CD4-positive, alpha-beta memory T cell (primary cell): ENCODE measurements at places on chromosomes 5 and 9. TPM values are rescaled to one million over a fixed set of nuclear protein-coding genes. Genes with fewer than 3 reads are reported as not detected.

DNA sequence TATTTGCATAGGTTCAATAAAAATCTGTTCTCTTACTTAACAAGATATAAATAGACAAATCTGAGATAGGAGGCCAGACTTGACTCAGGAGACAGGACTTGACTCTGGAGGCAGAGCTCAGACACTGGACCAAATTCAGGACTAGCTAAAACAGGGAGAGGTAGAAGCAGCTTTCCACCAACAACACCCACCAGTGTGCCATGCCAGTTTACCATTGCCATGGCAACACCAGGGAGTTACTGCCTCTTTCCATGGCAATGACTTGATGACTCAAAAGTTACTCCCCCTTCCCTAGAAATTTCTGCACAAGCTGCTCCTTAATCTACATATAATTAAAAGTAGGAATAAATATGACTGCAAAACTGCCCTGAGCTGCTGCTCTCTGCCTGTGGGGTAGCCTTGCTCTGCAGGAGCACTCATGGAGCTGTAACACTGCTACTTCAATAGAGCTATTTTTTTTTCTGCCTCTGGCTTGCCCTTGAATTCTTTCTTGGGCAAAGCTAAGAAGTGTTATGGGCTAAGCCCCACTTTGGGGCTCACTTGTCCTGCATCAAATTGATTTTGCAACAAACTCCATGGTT lies 473.0 kb downstream of the PLK2 start:
- no peaks in the 10 kb centered on the region for H3K27me3 ChIP-seq
- no peak overlapping the region for H3K4me3 ChIP-seq
- no peaks in the 10 kb centered on the region for H3K4me1 ChIP-seq
- no peak for DNase-seq
- no peaks in the 10 kb centered on the region for H3K36me3 ChIP-seq
- H3K27ac ChIP-seq: no peak overlapping the region

- DNase-seq: no peak
- no peak overlapping the region for H3K27ac ChIP-seq
- H3K4me1 ChIP-seq: no peaks in the 10 kb centered on the region
- H3K36me3 ChIP-seq: no peaks in the 10 kb centered on the region
- H3K4me3 ChIP-seq: no peak overlapping the region
Measured at GRCh38 chr9:114030364-114030763, 47.7 kb downstream of the AMBP start.

DNA sequence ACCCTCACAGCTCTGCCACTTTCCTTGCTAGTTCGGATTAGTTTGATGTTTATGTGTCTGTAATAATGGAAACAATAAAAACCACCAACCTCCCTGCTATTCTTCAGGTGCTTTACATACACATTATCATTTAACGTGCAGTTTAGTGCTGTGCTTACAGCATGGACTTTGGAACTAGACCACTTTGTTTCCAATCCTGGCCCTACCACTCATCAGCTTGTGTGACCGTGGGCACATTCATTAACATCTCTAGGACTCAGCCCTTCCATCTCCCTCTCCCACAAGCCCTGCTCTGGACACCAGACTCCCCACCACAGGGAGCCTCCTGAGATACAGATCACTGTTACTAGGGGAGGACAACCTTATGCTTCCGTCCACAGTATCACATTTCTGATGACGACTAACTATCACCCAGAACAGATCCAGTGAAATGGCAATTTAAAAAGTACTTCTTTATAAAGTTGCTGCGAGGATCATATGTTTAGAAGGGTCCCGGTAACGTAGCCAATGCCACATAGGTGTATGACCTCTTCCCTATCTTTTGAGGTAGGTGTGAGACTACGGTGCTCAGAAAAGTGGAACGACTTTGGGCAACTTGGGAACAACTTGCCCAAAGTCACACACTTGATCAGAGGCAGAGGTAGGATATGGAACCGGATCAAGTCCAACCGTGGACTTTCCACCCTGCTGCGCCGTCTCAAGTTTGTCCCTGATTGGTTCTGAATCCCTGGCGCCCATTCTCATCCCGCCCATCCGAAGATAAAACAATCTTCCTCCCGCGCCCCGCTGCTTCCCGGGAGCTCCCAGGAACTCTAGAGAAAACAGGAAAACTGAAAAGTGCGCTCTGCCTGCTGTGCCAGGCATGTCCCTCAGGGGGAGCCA lies 132.4 kb upstream of the NIPBL start:
- DNase-seq: no peak
- H3K27me3 ChIP-seq: peaks cover 9% of the 10 kb centered on the region
- peaks cover 18% of the 10 kb centered on the region for H3K4me1 ChIP-seq
- H3K27ac ChIP-seq: no peak overlapping the region
- no peaks in the 10 kb centered on the region for H3K36me3 ChIP-seq
- H3K4me3 ChIP-seq: peak overlapping the region; percentile 48

DNA sequence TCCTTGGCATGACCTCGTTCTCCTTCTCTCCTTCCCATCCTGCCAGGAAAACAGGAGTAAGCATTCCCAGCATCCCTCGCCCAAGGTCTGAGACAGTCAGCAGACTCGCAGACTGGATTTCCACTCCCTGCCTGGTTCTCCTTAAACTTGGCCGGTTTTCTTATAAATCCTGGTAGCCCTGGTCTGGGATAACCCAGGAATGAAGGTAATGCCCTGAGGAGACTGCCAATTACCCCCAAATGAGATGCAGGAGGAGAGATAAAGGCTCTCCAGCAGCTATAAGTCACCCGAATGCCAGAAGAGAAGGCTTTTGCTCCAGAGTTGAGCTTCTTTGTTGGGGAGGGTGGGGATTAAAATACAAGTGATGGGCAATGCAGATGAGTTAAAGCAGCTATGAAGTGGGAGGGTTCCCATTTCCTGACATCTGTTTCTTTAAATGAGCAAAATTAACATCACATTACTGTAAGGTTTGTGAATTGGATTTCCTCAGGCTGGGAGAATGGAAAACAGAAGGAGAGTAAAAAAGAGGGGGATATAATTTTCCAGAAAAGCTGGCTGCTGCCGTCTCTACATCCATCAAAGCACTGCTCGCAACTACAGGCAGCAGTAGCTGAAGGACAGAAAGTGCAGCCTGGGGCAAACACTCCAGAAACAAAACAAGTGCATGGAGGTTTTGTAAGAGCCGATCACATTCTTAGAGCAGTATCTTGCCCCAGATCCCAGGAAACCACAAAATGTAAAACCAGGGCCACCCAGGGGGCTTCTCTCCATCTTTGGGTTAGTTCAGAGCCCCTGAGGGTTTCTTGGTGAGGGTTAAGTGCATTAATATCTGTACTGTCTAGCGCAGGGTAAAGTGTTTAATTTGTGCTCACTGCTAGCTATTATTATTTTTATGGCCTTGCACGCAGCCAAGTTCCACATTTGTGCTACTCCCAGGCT lies 177.6 kb upstream of the PANK3 start:
- H3K4me3 ChIP-seq: no peak overlapping the region
- DNase-seq: no peak
- H3K27me3 ChIP-seq: no peaks in the 10 kb centered on the region
- no peak overlapping the region for H3K27ac ChIP-seq
- no peaks in the 10 kb centered on the region for H3K36me3 ChIP-seq

DNA sequence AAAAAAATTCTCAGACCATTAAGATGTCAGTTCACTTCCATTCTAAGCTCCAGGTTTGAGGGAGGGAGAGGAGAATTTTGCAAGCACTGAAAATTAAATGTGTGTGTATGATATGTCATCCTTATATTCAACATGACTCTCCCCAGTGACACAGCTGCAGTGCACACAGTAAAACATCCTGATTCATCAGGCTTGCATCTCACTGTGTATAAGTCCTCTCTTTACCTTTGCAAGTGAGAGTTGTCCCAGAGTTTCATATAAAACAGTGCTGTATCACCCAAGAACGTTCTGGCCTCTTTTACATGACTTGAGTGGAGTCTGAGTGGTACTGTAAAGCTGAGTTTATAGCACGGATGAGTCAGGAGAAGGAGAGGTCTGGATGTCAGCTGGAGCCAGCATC lies 50.0 kb downstream of the DMRT2 start:
- no peaks in the 10 kb centered on the region for H3K4me1 ChIP-seq
- no peak overlapping the region for H3K4me3 ChIP-seq
- no peaks in the 10 kb centered on the region for H3K36me3 ChIP-seq
- DNase-seq: no peak
- H3K27ac ChIP-seq: no peak overlapping the region

DNA sequence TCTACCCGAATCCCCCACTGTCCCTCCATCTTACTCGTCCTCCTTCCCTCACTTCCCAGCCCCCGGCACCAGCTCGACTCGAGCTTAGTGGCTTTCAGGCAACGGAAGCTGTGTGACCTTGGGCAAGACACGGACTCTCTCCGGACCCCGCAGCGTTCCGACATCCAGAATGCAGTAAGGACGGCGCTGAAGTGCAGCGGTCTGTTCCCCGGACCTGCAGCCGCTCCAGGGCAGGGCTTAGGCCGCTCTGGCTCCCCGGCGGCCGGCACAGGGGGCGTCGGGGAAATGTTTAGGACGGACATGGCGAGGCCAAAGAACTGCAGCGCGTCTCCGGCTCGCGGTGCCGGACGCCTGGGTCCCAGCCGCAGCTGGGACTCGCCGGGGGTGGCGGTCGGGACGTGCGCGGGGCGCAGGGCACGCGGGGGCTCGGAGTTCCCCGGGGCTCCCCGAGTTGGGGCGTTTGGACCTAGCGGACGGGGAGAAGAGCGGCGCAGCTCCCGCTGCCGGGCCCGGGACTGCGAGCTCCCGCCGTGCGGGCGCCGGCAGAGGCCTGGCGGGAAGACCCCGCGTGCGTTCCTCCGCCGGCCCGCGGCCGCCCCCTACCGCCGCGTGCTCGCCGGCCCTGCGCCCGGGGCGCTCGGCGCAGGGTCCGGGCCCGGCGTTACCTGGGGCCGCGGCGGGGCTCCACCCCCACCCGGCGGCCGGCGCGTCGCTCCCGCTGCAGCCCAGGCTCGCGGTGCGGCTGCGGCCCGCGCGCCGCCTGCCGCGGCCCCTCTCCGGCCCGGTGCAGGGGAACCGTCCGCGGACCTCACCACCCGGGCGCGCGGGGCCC lies 5.6 kb upstream of the RNF44 start:
- H3K36me3 ChIP-seq: no peaks in the 10 kb centered on the region
- H3K27ac ChIP-seq: peak overlapping the region; percentile 86
- no peak for DNase-seq
- peak overlapping the region; percentile 65 for H3K4me3 ChIP-seq
- H3K4me1 ChIP-seq: peaks cover 71% of the 10 kb centered on the region
- no peaks in the 10 kb centered on the region for H3K27me3 ChIP-seq

DNA sequence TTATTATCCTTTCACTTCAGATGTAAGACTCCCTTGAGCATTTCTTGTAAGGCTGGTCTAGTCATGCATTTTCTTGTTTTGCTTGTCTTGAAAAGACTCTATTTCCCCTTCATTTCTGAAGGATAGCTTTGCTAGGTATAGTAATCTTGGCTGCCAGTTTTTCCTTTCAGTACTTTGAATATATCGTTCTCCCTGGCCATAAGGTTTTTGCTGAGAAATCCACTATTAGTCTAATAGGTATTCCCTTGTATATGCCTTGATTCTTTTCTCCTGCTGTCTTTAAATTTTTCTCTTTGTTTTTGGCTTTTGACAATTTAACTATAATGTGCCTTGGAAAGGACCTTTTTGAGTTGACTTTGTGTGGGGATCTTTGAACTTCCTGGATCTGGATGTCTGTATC lies 16.8 kb upstream of the OR2S2 start:
- no peak for DNase-seq
- peaks cover 21% of the 10 kb centered on the region for H3K27me3 ChIP-seq
- H3K4me1 ChIP-seq: peaks cover 4% of the 10 kb centered on the region
- H3K27ac ChIP-seq: no peak overlapping the region
- H3K4me3 ChIP-seq: no peak overlapping the region
- H3K36me3 ChIP-seq: no peaks in the 10 kb centered on the region

- H3K27me3 ChIP-seq: no peaks in the 10 kb centered on the region
- no peak overlapping the region for H3K4me3 ChIP-seq
- no peak overlapping the region for H3K27ac ChIP-seq
- no peaks in the 10 kb centered on the region for H3K36me3 ChIP-seq
Measured at GRCh38 chr9:16425562-16426231, 444.8 kb downstream of the BNC2 start.

DNA sequence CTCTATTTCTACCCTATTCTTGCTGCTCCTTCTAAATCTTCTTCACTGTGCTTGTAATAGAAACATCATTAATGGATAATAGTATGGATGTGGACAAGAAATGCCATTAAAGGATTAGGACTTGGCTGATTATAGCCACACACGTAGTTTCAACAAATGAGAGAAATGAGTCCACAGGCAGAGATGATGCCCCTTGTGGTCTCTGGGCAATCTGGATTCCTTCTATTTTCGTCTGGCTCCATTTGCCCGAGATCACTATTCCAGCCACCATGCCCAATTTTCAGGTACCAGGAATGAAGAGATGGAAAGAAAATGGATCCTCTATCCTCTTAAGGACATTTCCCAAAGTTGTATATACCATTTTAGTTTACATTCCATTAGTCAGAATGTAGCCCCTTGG lies 13.2 kb downstream of the VLDLR start:
- no peaks in the 10 kb centered on the region for H3K4me1 ChIP-seq
- H3K36me3 ChIP-seq: no peaks in the 10 kb centered on the region
- DNase-seq: no peak
- H3K4me3 ChIP-seq: no peak overlapping the region
- no peaks in the 10 kb centered on the region for H3K27me3 ChIP-seq

GRCh38 chr5:72206160-72206559 lies 98.9 kb downstream of the MAP1B start:
- H3K4me3 ChIP-seq: no peak overlapping the region
- no peaks in the 10 kb centered on the region for H3K36me3 ChIP-seq
- H3K27ac ChIP-seq: no peak overlapping the region
- H3K4me1 ChIP-seq: no peaks in the 10 kb centered on the region
- H3K27me3 ChIP-seq: no peaks in the 10 kb centered on the region
- DNase-seq: no peak

The BTNL3 gene
- total RNA-seq: not detected

The CBY3 gene
- total RNA-seq: 0.58 TPM

The REEP2 gene
- not detected for total RNA-seq

The UGT3A2 gene
- total RNA-seq: not detected

The MZB1 gene
- total RNA-seq: 1.1 TPM

The EDIL3 gene
- total RNA-seq: not detected
